ENCODE measurements at places on chromosomes 7 and 10. TPM values are rescaled to one million over a fixed set of nuclear protein-coding genes. Genes with fewer than 3 reads are reported as not detected.

The RPEL1 gene
- polyA plus RNA-seq: not detected

- DNase-seq: no peak
Observed at GRCh38 chr7:38147005-38147404, 31.0 kb upstream of the STARD3NL start.

DNA sequence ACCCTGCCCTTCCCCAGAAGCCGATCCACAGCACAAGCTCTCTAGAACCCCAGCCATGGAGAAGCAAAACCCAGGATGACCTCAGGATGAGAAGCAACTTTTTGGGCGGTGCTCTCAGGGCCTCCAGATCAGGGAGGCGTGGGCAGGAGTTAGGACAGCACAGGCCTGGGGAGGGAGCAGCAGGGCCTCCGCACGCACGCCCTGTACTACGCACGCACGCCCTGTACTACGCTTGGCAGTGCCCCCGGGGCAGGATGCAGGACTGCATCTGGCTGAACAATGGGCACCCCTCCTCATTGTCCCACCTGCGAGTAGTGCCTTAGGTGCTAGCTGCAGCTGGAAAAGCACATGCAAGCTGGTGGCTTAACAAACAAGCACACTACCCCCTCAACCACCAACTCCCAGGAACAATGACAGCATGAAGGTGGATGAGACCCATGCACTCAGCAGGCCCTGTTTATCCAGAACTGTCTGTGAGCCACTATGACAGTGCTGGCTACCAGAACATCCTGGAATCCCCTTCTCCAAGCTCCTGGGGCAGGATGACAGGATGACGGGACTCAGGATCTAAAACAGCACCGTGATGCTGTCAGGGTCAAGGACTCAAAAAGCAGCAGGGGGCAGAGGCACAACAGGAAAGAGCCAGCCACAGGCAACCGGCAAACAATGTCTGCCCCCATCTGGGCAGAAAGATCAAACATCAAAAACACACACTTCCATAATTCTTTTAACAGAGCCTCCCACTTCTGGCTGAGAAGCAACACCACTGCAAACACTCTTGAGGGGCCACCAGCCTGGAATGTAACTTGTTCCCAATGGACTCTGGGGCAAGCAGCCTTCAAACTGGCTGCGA lies 11.8 kb downstream of the PODXL start:
- no peak for DNase-seq

The PWWP2B gene
- polyA plus RNA-seq: 14.0 TPM

The SEMA3D gene
- polyA plus RNA-seq: 1.2 TPM

DNA sequence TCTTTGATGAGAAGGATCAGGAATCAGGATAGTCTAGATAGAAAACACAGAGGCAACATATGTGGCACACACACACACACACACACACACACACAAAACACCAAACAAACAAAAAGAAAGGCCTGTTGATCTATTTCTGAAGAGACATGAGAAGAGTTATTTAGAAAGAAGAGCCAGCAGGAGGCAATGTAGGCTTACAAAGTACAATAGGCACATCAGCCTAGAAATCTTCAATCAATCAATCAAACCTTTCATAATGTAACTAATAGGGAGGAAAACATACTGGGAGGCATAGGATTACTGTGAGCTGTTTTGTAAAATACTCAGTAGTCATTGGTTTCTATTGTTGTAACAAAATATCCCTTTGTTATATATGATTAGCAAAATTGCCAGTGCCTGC lies 47.3 kb upstream of the TES start:
- no peak for DNase-seq

DNA sequence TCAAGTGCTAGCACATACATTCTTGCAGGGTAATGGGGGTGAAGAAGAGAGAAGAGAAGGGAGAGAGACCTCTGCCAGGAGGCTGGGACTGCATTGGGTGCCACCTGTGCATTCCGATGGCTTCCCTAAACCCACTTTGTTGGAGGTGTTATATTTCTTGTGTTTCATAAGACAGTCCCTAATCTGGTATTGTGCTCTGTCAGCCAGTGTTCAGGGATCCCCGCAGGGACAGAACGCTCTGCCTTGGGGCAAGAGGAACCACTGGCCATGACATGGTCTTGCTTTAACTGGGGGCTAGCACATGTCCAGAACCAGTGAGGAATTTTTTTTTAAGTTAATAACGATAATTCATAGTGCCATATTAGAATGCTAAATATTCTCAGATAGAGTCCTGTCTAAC lies 365.2 kb upstream of the GALNT17 start:
- DNase-seq: no peak

- DNase-seq: no peak
Observed at GRCh38 chr7:6636741-6637543, at the start of gene ZNF316. Gene ZNF316 (plus strand): TSS chr7:6637318. CDS start chr7:6642410, 5,092 bp downstream.

DNA sequence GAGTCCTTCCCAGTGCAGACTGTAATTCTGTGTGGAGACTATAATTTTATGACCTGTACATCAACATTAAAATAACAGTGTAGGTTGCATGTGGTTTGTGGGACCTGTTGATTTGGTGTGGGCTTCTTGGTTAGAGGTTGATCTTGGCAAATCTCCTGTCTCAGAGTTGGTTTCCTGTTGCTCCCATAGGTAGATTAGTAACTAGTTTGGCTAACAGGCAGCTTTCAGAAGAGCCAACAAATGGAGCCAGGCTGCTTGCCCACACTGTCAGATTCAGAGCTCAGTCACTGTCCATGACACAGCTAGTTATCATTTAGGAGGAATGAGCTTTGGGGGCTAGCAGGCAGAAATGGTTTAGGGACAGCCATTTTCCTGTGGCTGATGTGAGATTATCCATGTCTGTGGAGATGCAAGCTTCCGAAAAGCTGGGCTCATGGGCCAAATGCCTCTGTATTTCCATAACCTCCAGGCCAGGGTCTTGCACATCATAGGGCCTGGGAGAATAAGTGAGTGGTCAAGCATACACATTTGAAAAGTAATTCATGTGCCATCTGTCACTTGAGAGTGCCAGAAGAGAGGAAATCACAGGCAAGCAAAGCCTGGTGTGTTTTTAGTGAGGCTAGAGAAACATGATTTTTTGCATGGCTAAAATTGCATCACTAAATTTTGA lies 33.4 kb downstream of the CCM2 start:
- DNase-seq: peak; percentile 32

The VSTM2A gene
- polyA plus RNA-seq: not detected

- no peak for DNase-seq
Observed at GRCh38 chr10:98613446-98613845, 166.7 kb upstream of the HPS1 start.

DNA sequence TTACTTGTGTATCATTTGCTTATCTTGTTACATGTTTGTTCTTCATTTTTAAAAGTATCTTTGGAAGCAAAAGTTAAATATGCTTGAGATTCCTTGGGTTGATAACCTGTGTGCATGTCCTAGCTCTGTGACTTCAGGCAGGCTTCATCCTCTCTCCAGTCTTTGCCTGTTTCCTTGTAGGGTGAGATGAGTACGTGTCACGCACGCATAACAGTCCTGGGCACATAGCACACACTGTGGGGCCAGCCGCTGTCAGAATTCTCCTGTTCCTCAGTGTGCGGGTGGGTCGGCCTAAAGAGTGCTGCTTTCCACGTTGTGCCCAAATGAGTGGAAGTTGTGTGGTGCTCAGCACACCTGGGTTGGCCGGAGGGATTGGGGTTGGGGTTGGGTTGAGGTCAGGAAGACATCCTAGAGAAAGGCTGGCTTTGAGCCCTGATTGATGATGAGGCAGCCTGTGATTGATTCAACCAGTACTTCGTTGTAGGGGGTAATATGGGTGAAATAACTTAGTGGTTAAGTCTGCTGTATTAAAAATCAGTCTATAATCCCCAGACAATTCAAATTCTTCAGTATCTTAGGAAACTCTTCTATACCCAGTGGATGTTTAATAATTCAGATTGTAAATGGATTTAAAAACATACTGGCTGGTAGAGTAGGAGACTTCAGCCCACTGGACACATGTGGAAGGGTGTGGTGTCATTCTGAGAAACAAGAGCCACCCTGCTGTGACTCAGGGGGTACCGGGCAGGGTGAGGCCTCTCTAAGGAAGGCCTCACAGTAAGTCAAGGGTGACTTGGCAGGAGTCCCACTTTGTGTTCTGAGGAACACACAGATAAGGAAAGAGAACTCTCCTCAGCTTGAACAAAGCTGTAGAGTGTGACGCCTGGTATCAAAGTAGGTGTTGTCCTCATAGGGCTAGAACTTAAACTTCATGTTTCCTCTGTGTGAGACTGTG lies 54.8 kb downstream of the DAGLB start:
- DNase-seq: peak; percentile 71

GRCh38 chr10:16957038-16957437 lies 139.8 kb upstream of the RSU1 start:
- no peak for DNase-seq

The VAX1 gene
- 0.15 TPM for polyA plus RNA-seq

GRCh38 chr10:34384372-34384771 lies 430.7 kb downstream of the PARD3 start:
- DNase-seq: no peak

GRCh38 chr10:70132098-70133029 lies at the start of gene AIFM2:
Gene AIFM2 (minus strand): TSS chr10:70132825. CDS start chr10:70124084, 8,741 bp downstream.
- DNase-seq: peak; percentile 37

DNA sequence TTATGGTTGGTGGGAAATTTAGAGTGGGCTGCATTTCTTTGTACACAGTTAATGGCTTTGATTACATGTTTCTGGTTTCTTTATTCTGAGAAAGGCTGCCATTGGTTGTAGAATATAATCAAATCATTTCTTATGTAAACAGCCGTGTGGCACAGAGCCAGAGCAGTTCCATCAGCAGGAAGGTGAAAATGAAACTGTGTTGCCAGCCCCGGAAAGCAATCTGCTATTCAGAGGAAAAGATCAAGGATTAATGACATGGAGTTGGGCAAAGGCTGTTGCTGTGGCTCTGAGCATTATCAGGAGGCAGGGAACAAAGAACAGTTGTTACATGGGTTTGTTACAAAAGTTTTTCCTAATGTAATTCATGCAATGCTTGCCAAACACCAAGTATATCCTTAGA lies 74.2 kb upstream of the ZNF716 start:
- no peak for DNase-seq

DNA sequence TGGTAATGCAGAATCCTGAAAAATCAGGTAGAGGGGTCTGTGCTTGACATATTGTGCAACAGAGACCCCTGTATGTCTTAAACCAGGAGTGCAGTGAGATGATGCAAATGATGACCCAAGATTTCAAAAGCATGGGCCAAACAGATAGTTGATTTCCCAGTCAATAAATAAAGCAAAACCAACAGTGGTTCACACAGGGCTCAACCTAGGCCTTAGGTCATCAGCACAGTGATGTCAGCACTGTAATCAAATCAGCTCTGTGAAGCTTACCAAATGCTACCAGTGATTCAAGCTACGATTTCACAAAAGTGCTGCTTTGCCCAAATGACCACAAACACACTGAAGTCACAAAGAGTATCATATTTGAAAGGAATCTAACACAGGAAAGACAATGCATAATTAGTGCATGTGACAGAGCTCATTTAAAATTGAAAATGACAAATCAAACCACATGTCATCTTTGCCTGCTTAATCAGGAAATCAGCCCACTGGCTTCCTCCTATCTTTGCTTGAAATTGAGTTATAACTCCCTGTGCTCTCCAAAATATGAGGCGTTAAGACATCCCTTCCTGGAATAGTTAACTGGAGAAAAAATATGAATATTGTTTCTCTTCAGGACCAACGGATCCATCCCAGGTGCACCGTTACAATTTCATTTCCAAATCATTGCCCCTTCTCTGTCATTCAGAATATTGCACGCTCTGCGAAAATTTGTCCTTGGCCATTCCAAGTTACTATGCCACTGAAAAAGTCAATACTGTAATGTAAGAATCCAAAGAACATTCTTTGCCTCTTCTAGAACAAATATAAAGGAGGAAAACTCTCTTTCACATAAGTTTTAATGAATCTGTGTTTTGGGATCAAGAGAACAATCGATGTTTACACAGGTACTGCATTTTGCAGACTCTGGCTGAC lies 41.9 kb upstream of the ASL start:
- DNase-seq: no peak

The UNCX gene
- not detected for polyA plus RNA-seq

GRCh38 chr10:119495021-119495505 lies 47.5 kb downstream of the RGS10 start:
- no peak for DNase-seq

- no peak for DNase-seq
Observed at GRCh38 chr10:4006051-4006450, 221.0 kb upstream of the KLF6 start.

DNA sequence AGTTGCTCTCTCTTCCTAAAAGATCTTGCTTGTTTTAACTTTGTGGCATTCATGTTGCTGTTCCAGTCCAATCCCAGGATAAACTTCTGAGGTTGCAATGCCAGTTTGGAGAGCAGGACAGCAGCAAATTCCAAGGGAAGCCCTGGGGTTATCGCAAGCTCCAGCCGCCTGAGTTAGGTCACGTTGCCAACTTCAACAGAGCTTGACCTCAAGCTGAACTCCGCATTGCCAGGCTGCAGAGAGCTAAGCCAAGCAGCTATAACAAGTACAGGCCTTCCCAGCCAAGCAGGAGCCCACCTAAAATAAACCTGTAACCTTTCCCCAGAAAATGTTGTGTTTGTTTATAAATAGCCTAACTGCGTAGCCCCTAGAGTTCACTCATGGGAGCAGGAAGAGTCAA lies 138.9 kb upstream of the LYZL1 start:
- no peak for DNase-seq

DNA sequence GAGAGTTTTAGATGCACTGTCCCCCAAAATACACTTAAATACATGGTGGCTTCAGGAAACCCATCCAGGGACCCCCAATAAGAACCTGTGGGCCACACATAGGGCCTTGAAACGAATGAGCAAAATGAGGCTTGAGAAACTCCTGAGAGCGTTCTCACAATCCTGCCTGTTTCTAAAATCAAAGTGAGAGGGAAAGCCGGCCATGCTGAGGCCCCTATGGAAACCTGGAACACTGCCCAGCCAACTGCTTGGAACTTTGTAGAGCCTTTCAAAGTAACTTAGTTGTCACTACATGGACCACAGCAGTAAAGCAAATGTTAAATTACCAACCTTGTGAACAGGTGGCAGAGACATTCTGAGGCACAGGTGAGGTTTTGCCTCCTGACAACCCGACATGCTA lies 13.4 kb downstream of the SGMS1 start:
- DNase-seq: no peak

The BTBD16 gene
- 0.55 TPM for polyA plus RNA-seq

DNA sequence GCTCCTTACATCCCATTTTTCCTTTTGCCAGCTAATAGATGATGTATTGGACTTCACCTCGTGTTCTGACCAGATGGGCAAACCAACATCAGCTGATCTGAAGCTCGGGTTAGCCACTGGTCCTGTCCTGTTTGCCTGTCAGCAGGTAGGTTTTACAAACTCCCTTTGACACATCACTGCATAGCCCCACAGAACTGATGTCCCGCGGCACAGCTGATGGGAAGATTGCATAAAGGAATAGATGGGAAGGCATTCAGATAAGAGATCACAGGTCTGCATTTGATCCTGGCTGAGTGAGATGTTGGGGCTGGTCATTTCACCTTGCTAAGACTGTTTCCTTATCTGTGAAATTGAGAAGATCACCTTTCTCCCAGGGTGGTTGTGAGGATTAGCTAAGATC lies 37.9 kb downstream of the PDSS1 start:
- DNase-seq: no peak

The HELLS gene
- 24.4 TPM for polyA plus RNA-seq

GRCh38 chr10:60735244-60735643 lies 43.0 kb upstream of the CDK1 start:
- DNase-seq: no peak

The PRF1 gene
- polyA plus RNA-seq: not detected

GRCh38 chr10:96208271-96208670 lies 63.1 kb downstream of the BLNK start:
- DNase-seq: no peak
